ENCODE measurements at places on chromosomes 13 and 19. TPM values are rescaled to one million over a fixed set of nuclear protein-coding genes. Genes with fewer than 3 reads are reported as not detected.
A peak's percentile ranks its signal among the peaks of the same experiment; 100 is the strongest.

- H3K4me1 ChIP-seq, result no peaks in the 10 kb centered on the region
- no peak overlapping the region for H3K27ac ChIP-seq
- no peak overlapping the region for H3K4me3 ChIP-seq
- no peaks in the 10 kb centered on the region for H3K36me3 ChIP-seq
Measured at GRCh38 chr19:45599286-45599685, 2.7 kb downstream of the GPR4 start.

GRCh38 chr13:33845572-33846302 lies 27.8 kb downstream of the RFC3 start:
- DNase-seq, result no peak
- H3K27ac ChIP-seq, result no peak overlapping the region
- no peak overlapping the region for H3K4me3 ChIP-seq
- H3K4me1 ChIP-seq, result no peaks in the 10 kb centered on the region
- H3K27me3 ChIP-seq, result no peaks in the 10 kb centered on the region

- peaks cover 10% of the 10 kb centered on the region for H3K27me3 ChIP-seq
- no peaks in the 10 kb centered on the region for H3K36me3 ChIP-seq
- no peaks in the 10 kb centered on the region for H3K4me1 ChIP-seq
Measured at GRCh38 chr19:42176649-42176989, 40.9 kb downstream of the DEDD2 start.

GRCh38 chr19:1884291-1884718 lies 991 bp downstream of the ABHD17A start:
- H3K36me3 ChIP-seq, result no peaks in the 10 kb centered on the region
- no peaks in the 10 kb centered on the region for H3K4me1 ChIP-seq
- no peak for DNase-seq
- no peak overlapping the region for H3K27ac ChIP-seq
- peak overlapping the region; percentile 79 for H3K4me3 ChIP-seq

DNA sequence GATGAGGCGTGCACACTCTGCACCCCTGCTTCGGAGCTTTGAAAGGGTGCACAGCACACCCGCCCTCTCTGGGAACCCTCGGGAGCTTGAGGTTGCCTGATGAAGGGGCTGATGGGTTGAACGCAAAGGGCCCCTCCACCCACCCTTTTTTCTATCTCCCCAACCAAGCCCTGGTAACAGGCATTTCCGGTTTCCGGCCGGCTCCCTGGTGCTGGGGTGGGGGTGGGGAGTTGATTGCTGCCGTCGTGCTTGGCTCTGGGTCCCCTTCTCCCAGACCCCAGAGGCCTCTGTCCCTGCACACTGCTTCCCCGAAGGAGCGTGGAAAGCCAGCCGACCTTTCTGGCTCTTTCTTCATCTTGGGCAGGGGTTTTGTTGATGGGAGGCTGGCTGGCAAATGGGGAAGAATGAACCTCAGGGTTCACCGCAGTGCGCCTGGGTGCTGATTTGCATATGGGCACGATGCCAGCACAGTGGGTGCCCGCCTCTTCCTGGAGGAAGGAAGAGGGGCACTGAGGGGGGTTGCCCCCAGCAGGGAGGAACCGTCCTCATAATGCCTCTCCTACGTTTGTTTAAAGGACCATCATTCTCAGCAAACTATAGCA lies 29.1 kb downstream of the VAV1 start:
- no peaks in the 10 kb centered on the region for H3K36me3 ChIP-seq
- H3K27ac ChIP-seq, result no peak overlapping the region
- H3K4me1 ChIP-seq, result peaks cover 3% of the 10 kb centered on the region
- no peaks in the 10 kb centered on the region for H3K27me3 ChIP-seq
- H3K4me3 ChIP-seq, result peak overlapping the region; percentile 30
- DNase-seq, result peak; percentile 40

The RFPL4AL1 gene
- not detected for total RNA-seq

DNA sequence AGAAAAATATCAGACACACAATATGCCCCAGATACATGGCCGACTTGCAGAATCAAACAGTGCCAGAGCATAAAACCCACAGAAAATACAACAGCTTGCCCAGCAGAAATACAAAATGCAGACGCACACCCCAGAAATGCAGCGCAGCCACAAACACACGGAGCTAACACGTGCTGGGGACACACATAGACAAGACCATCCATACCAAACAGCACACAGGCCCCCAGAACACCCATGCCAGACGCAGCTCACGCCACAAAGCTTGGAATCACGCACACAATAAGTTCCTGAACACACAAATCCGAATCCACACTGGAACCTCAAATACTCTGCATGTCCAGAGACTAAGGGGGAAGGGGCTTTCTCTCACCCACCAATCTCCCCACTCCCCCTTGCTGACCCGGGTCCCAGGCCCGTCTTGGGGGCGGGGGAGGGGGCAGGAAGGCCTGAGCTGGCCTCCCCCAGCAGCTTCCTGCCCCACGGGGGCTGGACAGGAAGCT lies 17.2 kb downstream of the CCDC97 start:
- peak overlapping the region; percentile 48 for H3K4me3 ChIP-seq
- H3K4me1 ChIP-seq, result no peaks in the 10 kb centered on the region
- no peaks in the 10 kb centered on the region for H3K27me3 ChIP-seq
- no peak for DNase-seq

The ELF1 gene
- total RNA-seq, result 37.7 TPM

The NFIX gene
- 33.5 TPM for total RNA-seq

The CGB2 gene
- not detected for total RNA-seq

GRCh38 chr13:64164435-64164834 lies 2748.8 kb upstream of the PCDH20 start:
- no peaks in the 10 kb centered on the region for H3K4me1 ChIP-seq
- no peak overlapping the region for H3K4me3 ChIP-seq
- DNase-seq, result no peak
- no peaks in the 10 kb centered on the region for H3K36me3 ChIP-seq

- H3K4me1 ChIP-seq, result peaks cover under 1% of the 10 kb centered on the region
- no peaks in the 10 kb centered on the region for H3K36me3 ChIP-seq
- no peak overlapping the region for H3K27ac ChIP-seq
- DNase-seq, result no peak
Measured at GRCh38 chr19:403221-404027, 5.5 kb downstream of the C2CD4C start.

DNA sequence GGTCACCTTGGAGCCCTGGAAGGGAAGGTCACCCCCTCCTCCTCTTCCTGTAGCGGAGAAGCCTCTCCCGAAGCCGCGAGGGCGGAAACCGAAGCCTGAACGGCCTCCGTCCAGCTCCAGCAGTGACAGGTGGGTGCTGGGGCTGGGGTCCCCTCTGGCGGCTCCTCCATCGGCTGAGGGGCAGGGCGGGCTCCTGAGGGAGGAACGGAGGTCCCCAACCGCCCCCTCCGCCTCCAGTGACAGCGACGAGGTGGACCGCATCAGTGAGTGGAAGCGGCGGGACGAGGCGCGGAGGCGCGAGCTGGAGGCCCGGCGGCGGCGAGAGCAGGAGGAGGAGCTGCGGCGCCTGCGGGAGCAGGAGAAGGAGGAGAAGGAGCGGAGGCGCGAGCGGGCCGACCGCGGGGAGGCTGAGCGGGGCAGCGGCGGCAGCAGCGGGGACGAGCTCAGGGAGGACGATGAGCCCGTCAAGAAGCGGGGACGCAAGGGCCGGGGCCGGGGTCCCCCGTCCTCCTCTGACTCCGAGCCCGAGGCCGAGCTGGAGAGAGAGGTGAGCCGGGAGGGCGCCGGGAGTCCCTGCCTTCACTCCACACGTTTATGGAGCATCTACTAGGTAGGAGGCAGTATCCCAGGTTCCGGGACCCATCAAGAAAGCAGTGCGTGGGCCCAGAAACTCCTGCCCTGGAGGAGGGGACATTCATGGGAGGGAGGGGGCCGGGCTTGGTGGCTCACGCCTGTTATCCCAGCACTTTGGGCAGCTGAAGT lies 22.0 kb downstream of the HDGFL2 start:
- no peak overlapping the region for H3K27ac ChIP-seq
- peak; percentile 65 for DNase-seq
- no peak overlapping the region for H3K4me3 ChIP-seq
- H3K4me1 ChIP-seq, result no peaks in the 10 kb centered on the region
- H3K27me3 ChIP-seq, result no peaks in the 10 kb centered on the region

The KCTD4 gene
- not detected for total RNA-seq

GRCh38 chr19:13068085-13068846 lies 34.4 kb downstream of the LYL1 start:
- no peak for DNase-seq
- no peaks in the 10 kb centered on the region for H3K27me3 ChIP-seq
- H3K36me3 ChIP-seq, result no peaks in the 10 kb centered on the region

DNA sequence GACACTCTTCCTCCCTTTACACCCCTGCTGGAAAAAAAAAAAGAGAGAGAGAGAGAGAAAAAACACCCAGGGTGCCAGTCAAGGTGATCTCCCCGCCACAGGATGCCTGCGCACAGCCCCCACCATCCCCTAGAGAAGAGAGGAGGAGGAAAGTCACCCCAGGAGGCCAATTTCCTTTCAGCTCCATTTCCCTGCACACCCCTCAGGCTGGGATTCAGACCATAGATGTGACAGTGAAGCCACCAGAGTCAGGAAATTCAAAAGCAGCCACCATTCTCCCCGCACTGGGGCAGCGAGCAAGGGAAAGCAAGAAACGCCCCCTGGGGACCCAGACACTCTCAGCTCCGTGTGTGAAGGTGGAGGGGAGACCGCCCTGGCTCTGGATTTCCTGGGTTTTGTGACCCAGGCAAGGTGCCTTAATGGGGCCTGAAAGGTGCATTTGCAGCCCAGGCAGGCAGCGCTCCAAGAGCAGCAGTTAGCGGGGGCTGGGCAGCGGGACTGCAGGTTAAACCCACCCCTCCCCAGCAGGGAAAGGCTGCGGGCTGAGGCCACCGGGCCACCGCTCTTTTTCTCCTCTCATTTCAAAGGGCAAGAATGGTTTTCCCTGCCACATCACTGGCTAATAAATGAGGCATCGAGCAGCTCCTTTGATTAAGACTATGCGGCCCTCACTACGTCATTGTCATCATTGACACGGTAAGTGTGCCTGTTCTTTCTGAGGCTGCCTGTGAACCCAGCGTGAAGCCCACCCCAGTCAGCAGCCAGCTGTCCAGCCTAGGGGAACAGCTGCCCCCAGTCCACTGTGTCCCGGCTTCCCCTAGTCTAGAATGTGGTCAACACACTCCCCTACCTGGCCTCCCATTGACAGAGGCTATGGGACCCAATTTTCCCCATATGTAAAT lies 83.8 kb upstream of the TM9SF2 start:
- DNase-seq, result no peak
- no peaks in the 10 kb centered on the region for H3K4me1 ChIP-seq

The CCDC122 gene
- total RNA-seq, result 5.8 TPM

DNA sequence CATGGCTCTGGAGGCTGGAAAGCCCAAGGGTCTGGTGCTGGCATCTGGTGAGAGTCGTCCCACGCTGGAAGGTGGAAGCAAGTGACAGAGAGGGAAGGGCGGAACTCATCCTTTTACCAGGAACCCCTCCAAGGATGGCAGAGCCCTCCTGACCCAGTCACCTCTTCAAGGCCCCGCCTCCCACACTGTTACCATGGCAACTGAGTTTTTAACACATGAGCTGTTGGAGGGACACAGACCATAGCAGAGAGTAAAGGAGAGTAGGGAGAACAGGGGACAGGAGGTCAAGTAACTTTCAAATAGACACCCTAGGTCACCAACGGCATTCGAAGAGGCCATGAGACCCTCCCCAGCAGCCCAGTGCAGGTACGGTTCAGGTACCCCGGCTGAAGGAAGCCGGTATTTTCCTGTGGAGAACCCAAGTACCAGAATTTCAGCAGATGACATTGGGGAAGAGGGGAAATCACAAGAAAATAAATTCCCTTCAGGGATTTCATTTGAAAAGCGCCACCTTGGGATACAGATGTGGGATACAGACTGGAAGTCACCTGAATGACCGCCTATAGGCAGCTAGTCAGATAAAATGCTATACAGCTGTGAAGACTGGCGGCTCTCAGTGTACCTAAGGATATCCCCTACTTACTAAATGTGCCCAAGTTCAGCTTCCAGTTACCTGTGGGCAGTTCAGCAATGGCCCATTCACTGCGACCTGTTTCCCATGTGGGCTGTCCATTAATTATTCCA lies 8.0 kb downstream of the IL17D start:
- H3K4me3 ChIP-seq, result no peak overlapping the region
- no peaks in the 10 kb centered on the region for H3K27me3 ChIP-seq
- DNase-seq, result no peak
- H3K36me3 ChIP-seq, result no peaks in the 10 kb centered on the region
- no peak overlapping the region for H3K27ac ChIP-seq
